Adrenal gland (tissue), 19 donors: ENCODE measurements at places on chromosomes 7 and 10. TPM values are rescaled to one million over a fixed set of nuclear protein-coding genes. Genes with fewer than 3 reads are reported as not detected.

The EGR2 gene
- 0.69 TPM for total RNA-seq

GRCh38 chr7:1990001-1990670 lies 242.6 kb downstream of the MAD1L1 start:
- no peak for DNase-seq

The FZD8 gene
- total RNA-seq = 5.8 TPM

The TLX1 gene
- not detected for total RNA-seq

- DNase-seq = peak; percentile 63
These were observed 11.3 kb downstream of the TNS3 start for GRCh38 chr7:47570649-47571050.

DNA sequence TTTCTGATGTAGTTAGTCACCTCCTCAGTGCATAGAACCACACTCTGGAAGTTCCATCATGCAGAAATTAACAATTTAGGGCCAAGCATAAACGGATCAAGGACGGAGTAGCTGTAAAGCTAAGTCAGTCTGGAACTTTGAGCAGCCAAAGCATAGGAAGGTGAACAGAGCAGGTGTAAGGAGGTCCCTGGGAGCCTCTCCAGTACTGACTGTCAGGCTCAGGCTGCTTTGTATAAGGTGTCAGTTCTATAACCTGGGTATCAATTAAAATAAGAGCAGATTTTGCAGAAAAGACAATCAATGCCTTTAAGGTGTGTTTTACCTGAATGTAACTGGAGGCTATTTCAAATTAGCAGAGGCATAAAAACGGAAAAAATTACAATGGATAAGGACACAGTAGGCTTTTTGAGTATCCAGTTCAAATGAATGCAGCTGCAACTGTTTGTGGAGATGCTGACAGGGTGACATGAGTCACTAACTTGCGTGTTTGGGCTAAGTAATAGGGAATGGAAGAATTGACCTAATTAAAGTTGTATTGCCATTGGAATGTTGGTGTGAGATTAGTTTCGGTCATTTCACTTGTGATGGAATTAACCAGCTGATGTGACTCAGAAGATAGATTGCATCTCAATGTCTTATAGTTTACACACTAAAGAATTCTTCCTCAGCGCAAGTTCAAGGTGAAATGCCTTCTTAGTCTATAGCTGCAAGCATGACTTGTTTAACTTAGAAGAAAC lies 417.9 kb upstream of the CNTNAP2 start:
- DNase-seq = no peak
